ENCODE measurements at places on chromosomes 1 and 21.

DNA sequence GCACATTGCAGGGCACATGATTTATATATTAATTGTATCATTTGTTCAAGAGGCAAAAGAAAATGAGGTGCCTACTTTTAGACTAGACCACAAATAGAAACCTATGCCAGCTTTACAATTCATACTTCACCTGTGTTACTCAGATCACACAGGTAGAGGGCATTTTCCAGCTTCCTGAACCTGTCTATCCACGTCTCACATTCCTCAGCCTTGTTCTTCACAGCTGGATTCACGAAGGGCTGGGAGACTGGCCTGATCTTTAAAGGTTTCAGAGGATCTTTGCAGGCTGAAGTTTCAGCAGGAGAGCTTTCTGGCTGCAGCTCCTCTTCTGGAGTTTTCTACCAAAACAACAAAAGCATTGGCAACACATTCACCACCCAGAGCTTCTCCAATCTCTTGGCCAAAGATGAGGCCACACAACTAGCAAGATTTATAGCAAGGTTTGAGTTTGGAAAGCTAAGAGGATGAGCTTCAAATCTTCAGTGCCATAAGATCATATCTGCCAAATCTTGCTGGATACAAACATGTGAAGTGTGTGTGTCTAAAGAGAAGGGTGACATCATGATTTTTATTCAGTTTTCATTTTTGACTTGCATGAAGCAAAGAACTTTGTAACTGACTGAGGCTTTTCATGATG lies 71.0 kb upstream of the CYP2J2 start:
- no peak for DNase-seq

GRCh38 chr21:31479714-31480113 lies 135.7 kb upstream of the TIAM1 start:
- DNase-seq, result no peak

GRCh38 chr1:230393722-230394121 lies 32.4 kb downstream of the PGBD5 start:
- no peak for DNase-seq

- no peak for DNase-seq
Measured at GRCh38 chr21:37551331-37551992, 184.9 kb downstream of the DYRK1A start.

GRCh38 chr1:27285274-27285660 lies 36.7 kb upstream of the TMEM222 start:
- no peak for DNase-seq

- no peak for DNase-seq
Measured at GRCh38 chr1:101259744-101260148, 22.9 kb downstream of the S1PR1 start.

- DNase-seq, result no peak
Measured at GRCh38 chr1:116392717-116393404, 19.8 kb downstream of the ATP1A1 start.

GRCh38 chr21:38389896-38390295 lies 108.4 kb downstream of the ERG start:
- DNase-seq, result no peak

- DNase-seq, result no peak
Measured at GRCh38 chr1:231508941-231509340, 19.5 kb upstream of the TSNAX start.

DNA sequence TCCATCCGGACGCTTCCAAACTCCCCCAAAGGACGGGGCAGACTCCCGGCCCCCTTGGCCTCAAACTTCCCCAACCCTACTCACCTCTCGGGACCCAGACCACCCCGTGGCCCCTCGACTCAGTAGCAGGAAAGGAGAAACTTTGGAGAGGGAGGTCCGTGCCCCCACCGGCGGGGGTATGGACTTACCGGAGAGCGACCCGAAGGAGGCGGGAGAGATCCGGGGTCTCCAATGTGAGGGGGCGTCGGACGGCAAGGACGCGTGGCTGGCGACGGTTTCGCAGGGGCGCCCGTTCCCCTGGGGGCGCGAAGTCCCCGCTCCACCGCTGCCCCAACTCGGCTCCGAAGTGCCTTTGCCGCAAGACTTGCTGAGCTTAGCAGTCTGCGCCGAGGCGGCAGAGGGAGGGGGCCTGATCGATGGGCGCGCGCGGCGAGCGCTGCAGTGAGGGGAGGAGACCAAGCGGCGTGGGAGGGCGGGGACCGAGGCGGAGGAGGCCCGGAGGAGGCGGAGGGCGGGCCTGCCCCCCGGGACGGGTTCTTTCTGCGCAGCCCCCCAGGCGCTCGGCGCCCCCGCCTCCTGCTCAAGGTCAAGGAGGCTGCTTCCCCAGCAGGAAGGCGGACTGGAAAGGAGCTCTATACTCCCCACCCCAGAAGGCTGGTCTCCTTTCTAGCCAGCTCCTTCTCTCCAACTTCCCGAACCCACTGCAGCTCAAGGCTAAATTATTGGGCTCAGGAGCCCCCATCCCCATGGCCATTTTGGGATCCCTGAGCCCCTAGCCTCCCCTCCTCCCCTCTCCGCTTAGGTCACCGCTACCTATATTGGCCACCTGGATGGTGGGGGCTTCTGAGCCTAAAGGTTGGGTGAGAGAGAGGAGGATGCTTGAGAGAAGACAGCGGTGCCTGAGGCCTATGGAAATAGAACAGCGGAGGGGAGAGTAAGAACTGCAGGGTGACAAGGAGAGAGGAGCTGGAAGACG lies at the start of gene SYT2:
TSS of gene SYT2 (minus strand) at position 385 of the 976 bp plus-strand sequence. CDS start 104,682 bp downstream, outside the sequence.
- DNase-seq, result peak; percentile 57

- no peak for DNase-seq
Measured at GRCh38 chr1:244325056-244325758, 126.5 kb downstream of the ADSS2 start.

DNA sequence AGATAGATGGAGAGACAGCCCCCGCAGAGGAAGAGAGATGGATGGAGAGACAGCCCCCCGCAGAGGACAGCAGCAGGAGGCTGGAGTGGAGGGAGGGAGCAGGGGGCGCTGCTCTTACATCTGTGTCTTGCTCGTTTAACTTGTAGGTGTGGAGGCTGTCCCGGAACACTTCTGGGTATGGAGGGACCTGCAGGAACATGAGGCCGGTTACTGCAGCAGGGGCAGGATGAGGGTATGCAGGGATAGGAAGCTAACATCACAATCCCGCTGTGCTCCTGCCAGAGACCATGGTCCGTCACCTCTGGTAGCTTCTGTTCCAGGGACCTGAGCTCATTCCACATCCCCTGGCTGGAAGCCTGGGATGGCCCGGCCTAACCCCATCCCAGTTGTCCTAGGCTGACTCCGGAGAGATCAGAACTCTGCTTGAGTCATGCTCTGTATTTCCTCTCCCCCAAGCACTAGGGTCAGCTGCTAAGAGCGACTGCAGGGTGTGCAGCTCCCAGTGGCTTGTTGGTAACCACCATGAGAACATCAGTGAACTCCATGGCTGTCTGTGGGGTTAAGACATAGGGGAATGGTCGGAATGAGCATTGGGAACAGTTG lies 36.7 kb upstream of the GOLT1A start:
- DNase-seq, result no peak

GRCh38 chr1:14372526-14372925 lies 226.0 kb upstream of the KAZN start:
- no peak for DNase-seq

DNA sequence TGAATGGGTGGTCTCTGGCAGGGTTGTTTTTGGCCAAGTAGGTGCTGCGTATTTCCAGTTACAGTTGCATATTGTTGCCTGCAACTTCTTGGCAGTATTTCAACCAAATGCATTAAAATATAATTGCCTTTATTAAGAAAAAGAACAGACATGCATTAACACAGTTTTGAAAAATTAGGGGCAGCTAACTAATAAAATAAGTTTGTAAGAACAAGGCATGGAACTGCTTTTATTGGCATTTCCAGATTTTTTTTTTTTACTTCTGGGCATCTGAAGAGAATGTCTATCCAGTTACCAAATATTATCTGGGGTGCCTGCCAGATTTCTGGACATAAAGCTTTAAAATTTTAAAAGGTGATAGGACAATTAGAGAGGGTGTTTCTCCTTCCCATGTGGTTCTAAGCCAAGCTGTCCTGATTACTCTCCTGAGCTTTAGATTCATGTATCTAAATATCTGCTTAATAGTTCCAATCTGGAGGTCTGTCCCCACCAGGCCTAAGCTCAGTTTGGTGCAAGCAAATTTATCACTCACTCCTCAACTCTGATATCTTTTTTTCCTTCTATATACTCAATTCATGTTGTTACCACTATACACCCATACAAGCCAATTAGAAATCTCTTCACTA lies 553.3 kb upstream of the USP24 start:
- DNase-seq, result no peak

DNA sequence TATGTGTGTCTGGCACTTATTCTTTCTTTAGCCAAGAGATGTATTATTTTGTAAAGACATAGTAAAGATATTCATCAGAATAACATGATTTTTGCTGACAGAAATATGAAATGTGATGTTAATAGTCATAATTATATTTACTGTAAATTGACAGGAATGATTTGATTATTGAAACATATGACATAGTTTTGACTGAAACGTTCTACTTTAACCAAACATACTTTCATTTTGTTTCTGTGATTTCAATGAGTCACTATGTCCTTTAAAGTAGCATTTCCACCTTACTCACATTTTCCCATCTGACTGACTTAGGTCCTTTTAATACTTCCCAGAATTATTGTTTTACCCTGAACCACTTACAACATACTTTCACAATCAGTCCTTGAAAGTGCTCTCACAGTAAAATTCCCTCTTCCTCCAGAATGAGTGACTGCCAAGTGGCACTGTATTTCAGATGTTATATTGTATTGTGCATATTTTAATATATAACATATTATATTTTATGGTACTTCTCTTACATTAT lies 437.9 kb downstream of the NCAM2 start:
- no peak for DNase-seq

DNA sequence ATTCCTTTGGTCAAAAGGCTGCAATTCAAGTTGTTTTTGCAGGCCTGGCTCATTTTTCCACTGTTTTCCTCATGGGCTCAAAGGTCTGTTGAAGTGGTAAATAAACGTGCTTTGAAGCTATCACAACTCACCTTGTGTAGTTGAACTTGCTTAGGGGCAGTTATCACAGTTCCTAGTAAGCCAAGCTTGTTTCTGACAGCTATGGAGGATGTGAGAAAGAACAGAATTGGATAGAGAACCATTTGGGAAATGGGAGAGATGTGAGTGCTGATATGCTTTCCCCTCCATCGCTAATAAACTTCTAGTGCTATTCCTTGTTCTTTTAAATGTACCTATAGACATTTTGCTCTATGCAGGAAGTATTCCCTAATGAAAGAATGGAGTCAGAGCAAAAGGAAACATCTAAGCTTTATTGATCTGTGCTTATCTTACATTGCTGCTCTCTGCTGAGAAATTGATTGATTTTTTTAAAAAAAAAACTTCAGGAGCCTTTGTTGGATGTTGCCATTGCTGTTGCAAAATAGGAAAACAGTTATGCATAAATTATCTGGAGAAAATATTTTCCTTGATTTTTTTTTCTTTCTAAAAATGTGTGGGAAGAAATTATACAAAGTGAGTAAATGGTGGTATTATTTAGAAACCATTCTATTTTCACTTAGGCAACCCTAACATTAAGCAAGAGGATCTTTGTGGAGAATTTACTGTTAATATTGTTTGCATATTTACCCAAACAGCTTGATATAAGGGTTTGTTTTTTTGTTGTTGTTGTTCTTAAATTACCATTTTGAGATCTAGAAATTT lies 118.2 kb downstream of the MAGI3 start:
- no peak for DNase-seq

DNA sequence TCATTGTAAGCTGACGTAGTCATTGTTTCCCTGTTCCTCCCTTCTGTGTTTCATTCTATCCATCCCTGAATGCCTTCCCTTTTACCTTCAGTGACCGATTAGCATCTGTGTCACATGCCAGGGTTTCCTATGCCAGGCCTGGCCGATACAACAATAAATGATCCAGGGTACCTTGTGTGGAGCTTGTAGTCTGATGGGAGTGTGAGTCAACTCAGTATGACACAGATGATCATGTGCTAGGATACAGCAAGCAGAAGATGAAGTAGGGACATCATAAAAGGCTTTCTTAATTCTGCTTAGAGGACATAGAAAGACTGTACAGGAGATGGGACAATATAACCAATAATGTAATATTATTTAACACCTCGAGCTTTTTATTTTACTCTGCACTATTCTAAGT lies 164.1 kb upstream of the C8B start:
- no peak for DNase-seq

- DNase-seq, result no peak
Measured at GRCh38 chr1:230772457-230773395, 25.5 kb downstream of the CAPN9 start.

- no peak for DNase-seq
Measured at GRCh38 chr1:67802565-67802964, 30.7 kb downstream of the GNG12 start.

DNA sequence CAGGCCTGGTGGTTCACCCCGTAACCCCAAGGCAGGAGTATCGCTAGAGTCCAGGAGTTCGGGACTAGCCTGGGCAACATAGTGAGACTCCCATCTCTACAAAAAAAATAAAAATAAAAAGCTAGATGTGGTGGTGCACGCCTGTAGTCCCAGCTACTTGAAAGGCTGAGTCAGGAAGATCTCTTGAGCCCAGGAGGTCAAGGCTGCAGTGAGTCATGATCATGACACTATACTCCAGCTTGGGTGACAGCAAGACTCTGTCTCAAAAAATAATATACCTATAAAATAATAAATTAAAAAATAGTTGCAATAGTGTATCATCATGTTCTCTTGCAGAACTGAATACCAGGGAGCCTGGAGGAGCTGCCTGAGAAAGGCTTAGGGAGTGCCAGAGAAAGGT lies 19.9 kb upstream of the TMEM39B start:
- DNase-seq, result no peak

GRCh38 chr1:80910426-80910825 lies 890.3 kb upstream of the ADGRL2 start:
- no peak for DNase-seq

DNA sequence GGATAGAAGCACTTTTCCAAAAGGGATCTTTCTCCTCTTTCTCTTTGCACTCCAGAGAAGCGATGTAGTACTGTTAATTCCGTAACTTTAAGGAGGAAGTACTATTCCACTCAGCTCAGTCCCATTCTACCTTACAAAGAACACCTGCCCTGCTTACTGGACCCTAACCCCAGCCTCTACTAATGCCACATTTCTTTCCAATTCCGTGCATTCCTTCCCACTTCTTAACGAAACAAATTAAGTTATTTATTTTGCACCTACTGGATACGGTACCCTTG lies 511 bp downstream of the NDC1 start:
- DNase-seq, result no peak

- peak; percentile 37 for DNase-seq
Measured at GRCh38 chr1:206935491-206936067, 10.7 kb downstream of the PIGR start.

DNA sequence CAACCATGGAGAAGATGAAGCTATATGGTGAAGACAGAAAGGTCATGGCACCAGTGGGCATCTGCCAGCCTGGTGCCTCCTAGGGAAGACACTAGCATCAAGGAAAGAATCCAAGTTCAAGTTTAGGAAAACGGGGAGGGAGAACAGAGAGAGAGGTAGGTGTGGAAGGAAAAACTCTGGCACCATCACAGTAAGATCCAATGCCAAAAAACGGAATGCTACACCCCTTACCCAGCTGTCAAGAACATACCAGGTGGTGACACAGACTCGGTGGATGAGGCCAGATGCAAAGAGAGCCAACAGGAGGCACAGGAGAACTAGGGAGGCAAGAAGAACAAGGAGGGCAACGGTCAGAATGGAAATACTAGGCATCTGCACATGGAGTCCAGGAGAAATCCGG lies 3.6 kb downstream of the KRTCAP2 start:
- no peak for DNase-seq
